ENCODE measurements at places on chromosomes 1 and 21.

- no peak for DNase-seq
Measured at GRCh38 chr21:42348762-42349161, 2.0 kb downstream of the TFF2 start.

GRCh38 chr21:15839601-15840000, 109.8 kb downstream of the USP25 start:
- no peak for DNase-seq

DNA sequence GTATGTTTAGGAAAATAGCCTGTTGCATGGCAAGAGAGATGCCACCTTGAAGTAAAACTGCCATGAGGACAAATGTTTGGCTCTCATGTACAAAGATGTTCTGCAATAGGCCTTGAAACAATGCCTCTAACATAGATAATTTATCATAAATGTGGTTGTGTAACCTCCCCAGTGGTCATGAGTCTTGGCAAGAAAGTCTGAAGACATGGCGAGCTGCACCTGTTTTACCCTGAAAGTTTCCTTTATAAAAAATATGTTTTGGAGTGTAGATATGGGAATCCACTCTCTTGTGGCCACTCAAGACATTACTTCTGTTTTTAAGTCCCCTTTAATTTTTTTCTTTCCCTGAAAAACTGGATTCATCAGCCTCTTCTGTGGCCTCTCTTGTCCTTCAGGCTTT, 2217.1 kb downstream of the NCAM2 start:
- no peak for DNase-seq

DNA sequence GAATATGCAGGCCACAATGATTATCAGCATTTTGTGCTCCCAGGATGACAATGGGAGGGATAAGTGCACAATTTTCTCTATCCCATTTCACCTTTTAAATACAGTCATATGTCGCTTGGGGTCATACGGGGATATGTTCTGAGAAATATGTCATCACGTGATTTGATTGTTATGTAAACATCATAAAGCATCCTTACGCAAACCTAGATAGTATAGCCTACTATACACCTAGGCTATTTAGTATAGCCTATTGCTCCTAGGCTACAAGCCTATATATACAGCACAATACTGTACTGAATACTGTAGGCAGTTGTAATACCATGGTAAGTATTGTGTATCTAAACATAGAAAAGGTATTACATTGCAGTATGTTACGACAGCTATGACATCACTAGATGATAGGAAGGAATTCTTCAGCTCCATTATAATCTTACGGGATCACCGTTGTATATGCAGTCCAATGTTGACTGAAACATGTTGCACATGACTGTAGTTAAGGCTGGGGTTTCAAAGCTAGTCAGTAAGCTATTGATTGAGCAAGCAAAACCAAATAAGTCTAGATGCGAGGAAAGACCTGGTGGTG, 18.9 kb downstream of the RUSC1 start:
- DNase-seq: no peak

- no peak for DNase-seq
Measured at GRCh38 chr1:58830291-58830690, 46.4 kb upstream of the JUN start.

DNA sequence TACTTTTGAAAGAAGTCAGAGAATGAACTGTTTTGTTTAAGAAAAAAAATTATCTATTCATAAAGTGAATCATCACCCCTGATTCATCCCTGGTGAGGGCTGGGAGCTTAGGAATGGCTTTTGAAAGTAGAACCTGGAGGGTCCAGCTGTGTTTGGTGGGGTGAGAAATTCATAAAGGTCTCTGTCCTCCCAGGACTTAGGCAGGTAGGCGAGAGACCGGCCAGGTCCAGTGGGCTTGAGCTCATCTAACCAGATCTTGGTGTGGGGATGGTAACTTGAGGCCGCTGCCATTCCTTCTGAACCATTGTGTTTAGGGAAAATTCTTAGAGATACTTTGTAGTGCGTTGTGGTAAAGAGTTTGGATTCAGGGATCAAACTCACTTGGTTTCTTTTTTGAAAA, 156.8 kb upstream of the TNR start:
- DNase-seq: no peak

- no peak for DNase-seq
Measured at GRCh38 chr1:23084880-23085279, 65.6 kb downstream of the KDM1A start.

GRCh38 chr1:159791461-159791860, 10.7 kb downstream of the DUSP23 start:
- DNase-seq: no peak

GRCh38 chr1:61133335-61134019, 51.1 kb downstream of the NFIA start:
- DNase-seq: no peak

DNA sequence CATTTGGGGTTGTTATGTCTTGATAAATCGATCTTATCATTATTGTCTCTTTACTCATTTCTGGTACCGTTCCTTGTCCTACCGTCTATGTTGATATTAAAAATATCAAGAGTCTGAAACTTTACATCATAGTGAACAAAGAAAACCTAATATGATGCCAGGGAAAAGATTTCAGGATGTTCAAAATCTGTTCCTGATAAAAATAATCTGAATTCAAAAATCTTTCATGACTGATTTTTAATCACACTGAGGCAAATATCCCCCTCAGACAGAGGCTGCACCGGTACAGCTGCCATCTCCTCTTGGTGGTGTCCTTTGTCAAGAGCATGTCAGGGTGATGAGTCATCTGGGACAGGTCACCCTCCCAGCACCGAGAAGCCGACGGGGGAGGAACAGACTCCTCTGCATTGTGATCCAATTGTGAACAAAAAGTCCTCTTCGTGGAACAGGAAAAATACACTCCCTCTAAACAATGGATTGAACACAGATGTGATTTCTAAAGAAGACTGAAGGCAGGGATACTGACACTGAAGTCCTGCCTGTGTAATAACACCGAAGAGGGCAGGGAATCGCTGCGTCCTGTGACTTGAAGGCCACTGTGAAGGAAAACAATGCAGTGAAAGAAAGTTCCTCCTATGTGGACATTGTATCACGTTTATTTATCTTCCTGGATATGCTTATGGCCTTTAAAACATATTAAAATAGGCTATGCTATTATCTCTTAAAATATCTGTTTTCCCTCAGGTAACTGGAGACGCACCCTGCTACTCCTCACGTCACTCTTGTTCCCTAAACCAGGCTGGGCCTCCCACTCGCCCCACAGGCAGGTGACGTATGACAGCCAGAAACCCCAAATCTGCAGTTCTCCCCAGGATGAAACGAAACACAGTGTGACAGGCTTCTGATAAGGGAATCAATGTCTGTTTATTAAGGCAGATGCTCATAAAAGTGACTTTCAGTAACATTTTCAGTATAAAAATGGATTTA, 4.3 kb upstream of the SPATC1L start:
- DNase-seq: no peak

DNA sequence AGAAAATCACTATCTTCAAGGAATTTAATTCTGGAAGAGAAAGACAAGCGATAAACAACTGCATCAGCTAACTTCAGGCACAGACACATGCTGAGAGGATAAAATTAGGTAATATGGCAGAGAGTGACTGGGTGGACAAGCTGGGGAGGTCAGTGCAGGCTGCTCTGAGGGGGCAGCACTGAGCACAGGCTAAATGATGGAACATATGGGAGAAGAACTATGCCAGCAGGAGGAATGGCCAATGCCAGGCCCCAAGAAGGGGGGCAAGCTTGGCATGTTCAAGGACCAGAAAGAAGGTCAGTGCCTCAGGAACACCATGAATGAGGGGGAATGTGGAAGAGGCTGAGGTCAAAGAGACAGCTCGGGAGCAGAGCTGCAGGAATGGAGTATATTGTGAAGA, 190.7 kb upstream of the MAP1LC3C start:
- no peak for DNase-seq
